ENCODE measurements at places on chromosomes 11 and 22.

DNA sequence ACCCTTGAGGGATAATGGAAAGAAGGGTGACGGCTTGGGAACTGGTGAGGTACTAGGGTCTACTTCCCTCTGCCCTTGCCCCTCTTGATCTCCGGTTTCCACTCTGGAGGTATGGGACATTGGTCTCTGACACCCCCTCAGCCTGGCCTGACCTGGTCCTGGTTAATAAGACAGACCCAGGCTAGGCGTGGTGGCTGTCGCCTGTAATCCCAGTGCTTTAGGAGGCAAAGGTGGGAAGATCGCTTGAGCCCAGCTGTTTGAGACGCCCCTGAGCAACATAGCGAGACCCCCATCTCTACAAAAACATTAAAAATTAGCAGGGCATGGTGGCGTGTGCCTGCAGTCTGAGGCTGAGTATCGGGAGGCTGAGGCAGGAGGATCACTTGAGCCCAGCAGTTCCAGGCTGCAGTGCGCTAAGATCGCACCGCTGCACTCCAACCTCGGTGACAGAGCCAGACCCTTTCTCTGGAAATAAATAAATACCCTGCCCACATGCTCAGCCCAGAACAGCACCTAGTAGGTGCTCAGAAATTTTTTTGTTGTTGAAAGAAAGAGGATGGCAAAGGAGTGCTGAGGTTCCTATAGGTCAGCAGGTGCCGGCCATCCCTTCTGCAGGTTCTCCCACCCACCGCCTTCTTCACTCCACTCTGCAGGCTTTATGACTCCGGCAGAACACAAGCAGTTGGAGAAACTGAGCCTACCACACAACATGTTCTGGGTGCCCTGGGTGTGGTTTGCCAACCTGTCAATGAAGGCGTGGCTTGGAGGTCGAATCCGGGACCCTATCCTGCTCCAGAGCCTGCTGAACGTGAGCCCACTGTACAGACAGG lies 6.3 kb downstream of the BEST1 start:
- DNase-seq: no peak

DNA sequence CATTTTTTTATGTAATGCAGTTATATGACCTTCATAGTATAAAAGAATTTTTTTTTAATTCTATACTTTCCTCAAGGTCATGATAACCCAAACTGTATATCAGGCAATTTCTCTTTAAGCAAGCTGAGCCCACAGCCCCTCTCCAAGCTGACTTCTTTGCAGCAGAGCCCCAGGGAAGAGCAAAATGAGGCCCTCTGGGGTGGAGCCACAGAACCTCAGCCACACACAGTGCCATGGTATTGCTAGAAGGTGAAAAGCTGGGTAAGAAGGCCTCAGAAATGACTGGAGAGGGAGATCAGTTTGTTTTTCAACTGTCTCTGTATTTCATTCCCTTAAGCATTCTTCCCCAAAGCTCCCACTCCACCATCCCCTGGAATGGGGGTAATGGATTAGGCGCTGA lies 108.8 kb downstream of the PLEKHA7 start:
- no peak for DNase-seq

DNA sequence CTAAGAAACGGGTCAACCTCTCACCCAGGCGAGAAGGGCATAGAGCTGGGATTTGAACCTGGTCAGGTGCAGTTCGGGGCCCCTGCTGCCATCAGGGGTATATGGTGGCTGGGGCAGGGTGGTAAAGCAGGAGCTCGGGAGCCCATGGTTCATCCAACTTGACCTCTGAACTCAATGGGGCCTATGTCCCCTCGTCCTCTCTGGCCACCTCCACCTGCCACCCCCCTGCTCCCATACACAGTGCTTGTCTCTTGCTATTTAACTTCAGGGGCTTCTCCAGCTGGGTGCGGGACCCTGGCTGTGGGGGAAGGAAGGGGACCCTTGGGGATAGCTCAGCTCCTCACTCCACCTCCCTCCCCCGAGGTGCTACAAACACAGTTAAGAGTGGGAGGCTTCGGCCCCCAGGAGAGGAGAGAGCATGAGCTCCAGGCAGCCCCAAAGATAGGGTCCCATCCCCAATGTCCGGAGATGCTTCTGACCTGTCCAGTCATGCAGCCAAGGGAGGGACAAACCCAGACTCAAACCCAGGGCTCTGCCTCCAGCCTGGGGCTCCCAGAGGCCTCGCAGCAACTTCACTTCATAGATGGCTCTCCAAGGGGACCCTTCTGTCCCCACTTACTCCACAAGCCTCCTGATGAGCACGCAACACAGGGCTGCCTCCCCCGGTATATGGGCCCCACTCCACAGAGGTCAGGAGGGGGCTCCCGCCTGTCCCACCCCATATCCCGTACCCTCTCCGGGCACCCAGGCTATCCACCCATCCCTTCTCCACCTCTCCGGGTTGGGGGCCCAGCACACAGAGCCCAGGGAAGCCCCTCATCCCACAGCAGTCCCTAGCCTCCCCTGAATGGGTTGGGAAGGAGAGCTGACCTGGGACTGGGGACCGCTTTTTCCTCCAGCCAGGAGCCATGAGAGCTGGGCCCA lies 712 bp downstream of the IL2RB start:
- DNase-seq: no peak

- DNase-seq: no peak
Observed at GRCh38 chr11:119130662-119131061, 9.3 kb downstream of the HINFP start.

DNA sequence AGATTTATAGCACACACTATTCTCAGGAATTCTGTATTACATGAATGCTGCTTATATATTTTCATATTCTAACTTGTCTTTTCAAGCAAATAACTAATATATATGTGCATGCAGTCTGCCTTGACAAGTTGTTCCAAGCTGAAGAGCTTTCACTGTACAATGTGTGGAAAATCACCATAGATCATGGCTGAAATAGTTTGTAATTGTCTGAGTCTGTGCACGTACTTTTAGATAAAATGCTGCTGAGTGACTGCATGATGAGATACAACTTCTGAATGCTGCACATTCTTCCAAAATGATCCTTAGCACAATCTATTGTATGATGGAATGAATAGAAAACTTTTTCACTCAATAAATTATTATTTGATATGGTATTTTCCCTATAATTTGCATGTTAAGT lies 58.9 kb downstream of the SLC5A12 start:
- DNase-seq: no peak

DNA sequence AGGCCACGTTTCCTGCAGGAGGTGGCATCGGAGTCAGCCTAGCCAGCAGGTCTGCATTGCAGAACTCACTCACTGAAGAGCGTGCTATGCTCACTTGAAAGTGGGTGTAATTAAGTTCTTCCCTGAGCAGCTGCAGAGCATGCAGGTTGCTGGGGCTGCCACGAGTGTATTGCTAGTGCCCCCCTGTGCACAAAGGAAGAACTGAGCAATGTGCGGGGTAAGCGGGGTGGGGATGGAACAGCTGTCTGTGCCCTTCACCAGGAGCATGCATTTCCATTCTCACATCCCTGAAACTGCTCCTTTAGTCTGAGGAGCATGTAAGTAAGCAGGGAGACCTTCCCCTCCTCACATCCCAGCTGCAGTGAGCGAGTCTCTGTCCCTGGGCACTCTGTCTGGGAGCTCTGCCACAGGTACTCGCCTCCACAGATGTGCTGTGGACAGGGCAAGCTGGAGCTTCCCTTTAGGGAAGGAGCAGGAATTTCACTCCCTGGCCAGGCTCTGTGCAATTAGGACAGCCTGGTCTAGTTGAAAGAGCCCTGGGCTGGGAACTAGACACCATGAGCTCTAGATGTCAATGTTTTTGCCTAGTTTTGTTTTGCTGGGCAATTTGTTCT lies 1031.8 kb downstream of the NTM start:
- DNase-seq: no peak

- no peak for DNase-seq
Observed at GRCh38 chr22:23119494-23120414, 22.0 kb downstream of the RSPH14 start.

DNA sequence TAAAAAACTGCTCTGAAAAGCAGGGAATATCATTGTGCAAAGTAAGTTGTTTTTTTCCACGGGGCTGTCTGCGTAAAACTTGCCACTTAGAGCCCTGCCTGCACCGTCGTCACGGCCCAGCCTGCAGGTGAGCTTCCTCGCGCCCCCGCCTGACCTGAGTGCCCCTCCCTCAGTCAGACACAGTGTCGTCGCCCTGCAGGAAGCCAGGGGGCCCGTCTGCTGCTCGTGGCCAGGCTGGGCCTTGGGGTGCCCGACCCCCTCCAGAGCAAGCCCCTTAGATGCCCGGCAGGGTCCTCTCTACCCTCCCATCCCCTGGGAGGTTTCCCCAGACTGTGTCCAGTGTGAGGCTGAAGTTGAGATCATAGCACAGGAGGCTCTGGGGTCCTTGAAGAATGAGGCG lies 31.6 kb downstream of the SBF1 start:
- no peak for DNase-seq

- DNase-seq: no peak
Observed at GRCh38 chr11:60305906-60306619, 21.0 kb upstream of the MS4A6E start.

- DNase-seq: no peak
Observed at GRCh38 chr11:59866397-59866796, at the start of gene TCN1. Gene TCN1, minus strand, starts transcription at chr11:59866487. Its CDS starts 17 bp downstream, at chr11:59866470.

- DNase-seq: no peak
Observed at GRCh38 chr11:126348806-126349582, 6.5 kb upstream of the ST3GAL4 start.

DNA sequence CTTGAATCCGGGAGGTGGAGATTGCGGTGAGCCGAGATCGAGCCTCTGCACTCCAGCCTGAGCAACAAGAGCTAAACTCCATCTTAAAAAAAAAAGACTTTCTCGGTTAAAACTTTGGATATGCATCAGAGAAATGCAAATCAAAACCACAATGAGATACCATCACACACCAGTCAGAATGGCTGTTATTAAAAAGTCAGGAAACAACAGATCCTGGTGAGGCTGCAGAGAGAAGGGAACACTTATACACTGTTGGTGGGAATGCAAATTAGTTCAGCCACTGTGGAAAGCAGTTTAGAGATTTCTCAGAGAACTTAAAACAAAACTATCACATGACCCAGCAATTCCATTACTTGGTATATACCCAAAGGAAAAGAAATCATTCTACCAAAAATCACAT lies 619.4 kb upstream of the KIRREL3 start:
- no peak for DNase-seq

DNA sequence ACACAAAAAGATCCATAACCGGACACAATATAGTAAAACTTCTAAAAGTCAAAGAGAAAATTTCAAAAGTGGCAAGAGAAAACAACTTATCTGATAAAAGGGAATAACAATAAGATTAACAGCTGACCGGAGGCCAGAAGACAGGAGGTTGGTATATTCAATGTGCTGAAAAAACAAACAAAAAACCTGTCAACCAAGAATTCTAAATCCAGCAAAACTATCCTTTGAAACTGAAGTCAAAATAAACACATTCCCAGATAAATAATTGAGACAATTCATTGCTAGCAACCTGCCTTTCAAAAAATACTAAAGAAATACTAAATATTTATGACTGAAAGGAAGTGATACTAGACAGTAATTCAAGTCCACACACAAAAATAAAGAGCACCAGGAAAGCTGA lies 101.3 kb downstream of the RELT start:
- no peak for DNase-seq

DNA sequence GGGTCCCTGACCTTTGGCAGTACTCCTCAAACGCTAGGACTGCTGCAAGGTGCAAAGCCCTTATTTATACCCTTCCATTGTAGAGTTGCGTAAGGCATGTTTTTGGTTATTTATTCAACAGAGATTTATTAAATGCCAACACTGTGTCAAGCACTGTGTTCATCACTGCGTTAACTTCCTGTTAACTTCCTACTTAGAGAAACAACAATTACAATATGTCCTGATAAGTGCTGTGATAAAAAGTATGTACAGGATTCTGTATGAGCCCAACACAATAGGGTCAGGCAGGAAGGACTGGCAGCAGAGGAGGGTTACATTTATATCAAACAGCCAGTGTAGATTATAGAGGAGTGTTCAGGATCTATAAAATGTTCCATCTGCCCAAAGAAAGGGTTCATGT lies 812.8 kb upstream of the API5 start:
- no peak for DNase-seq

DNA sequence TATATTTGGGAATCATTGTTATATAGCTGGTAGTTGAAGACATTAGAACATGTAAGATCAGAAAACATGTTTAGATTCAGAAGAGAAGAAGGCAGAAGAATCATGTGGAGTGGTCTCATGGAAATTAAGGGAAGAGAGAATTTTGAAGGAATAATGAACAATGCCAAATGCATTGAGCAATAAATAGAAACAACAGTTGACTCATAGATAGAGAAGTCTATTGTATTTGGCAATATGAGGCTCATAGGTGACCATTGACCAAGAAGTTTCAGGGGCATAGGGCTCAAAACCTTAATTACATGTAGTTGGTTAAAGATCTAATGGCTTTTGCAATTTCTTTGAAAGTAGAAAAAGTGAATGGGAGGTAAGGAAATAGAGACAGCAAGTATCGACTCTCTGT lies 123.9 kb downstream of the PAX6 start:
- DNase-seq: no peak

- DNase-seq: no peak
Observed at GRCh38 chr22:30947816-30948454, 20.6 kb downstream of the MORC2 start.

GRCh38 chr11:67273260-67273990 lies 7.2 kb downstream of the GRK2 start:
- peak; percentile 61 for DNase-seq

- DNase-seq: no peak
Observed at GRCh38 chr11:46127150-46127638, 5.9 kb upstream of the PHF21A start.

- peak; percentile 90 for DNase-seq
Observed at GRCh38 chr22:31489632-31490495, at the start of gene EIF4ENIF1. Gene EIF4ENIF1, minus strand, starts transcription at chr22:31489842. Its CDS starts 1,124 bp downstream, at chr22:31488718.

GRCh38 chr11:80204021-80204420 lies 763.2 kb upstream of the TENM4 start:
- no peak for DNase-seq

GRCh38 chr11:29320196-29320595 lies 696.6 kb downstream of the KCNA4 start:
- no peak for DNase-seq

DNA sequence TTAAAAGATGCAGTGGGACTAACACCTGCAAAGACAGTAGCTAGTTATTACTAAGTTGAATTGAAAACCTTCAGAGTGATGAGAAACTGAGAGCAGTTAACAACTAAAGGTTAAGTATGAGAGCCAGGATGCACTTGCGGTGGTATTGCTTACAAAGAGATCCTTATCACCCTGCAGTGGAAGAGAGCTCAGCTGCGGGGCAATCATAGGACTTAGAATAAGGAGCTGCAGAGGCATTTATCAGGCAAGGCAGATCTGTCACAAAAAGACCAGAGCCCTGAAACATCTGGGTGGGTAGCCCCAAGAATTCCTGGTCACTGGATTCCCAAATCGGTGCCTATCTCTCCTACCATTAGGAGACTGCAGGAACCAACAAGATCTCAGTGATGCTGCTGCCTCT lies 34.3 kb upstream of the CFAP300 start:
- DNase-seq: no peak

- no peak for DNase-seq
Observed at GRCh38 chr11:9180784-9181183, 84.4 kb downstream of the DENND5A start.
